ENCODE measurements at places on chromosomes 4 and X.

DNA sequence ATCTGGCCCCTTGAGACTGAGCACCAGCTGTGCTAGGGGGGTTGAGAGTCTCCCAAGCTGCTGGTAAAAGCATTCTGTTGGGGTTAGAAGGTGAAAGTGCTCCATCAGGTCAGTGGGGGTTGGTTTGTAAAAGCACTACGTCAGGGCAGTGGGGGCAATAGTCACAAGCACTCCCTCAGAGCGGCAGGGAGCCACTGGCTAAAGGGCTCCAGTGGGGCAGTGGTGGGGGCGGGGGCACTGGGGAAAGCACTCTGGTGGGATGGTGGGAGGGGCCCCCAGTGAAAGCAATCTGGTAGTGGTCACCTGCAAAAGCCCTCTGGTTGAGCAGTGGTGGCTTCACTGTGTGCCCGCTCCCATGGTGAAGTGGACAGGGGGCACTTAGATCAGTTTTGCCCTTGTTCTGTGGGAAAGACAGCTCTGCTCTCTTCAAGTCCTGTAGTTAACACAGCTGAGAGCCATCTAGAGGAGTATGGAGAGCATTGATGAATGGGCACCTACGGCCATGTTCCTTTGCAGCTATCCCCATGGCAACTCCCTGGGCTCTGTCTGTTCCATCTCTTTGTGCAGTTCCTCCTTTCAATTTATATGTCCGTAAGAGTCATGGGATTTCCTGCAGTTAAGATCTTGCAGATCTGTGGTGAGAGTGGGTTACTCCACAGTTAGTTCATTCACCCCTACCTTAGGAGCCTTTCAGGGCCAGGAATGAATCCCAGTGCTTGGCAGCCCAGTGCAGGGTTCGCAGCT is 106.4 kb downstream of the SH3BGRL start:
- DNase-seq: no peak

DNA sequence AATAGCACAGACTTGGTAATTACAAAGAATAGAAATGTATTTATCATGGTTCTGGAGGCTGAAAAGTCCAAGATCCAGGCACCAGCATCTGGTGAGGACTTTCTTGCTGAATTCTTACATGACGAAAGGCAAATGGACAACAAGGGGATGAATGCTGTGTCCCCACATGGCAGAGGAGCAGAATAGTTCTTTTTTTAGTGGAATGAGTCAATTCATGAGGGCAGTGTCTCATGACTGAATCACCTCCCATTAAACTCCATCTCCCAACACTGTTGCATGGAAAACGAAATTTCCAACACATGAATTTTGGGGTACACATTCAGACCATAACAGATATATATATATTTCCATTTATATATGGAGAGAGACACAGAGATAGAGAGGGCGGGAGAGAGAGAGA is 628.3 kb downstream of the TRIML1 start:
- no peak for DNase-seq

DNA sequence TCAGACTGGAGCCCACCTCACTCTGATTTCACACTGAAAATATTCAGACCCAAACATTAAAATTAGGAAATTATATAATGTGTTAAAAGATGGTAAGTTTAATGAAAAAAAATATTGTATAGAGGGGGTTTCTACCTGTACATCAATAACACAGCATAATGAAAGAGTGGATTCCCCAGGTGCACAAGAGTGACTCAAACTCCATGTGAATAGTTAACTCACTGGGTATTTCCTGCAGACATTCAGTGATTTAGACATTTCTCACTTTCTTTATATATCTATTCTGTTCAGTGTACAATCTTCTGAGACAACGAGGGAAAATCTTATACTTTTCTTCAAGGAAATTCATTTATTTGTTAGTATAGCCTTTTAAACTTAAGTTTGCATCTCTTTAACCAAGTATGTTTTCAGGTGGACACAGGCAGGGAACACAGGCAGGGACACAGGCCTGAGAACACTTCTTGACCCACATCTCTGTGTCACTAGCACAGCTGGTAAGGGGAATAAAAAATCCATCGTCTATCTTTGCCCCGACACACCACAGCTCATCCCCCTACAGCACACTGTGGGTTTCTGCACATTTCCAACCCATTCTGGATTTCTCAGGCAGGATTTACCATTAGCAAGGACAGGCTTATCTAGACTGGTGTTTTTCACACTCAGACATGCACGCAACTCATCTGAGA is 525.5 kb upstream of the BOD1L1 start:
- DNase-seq: no peak

DNA sequence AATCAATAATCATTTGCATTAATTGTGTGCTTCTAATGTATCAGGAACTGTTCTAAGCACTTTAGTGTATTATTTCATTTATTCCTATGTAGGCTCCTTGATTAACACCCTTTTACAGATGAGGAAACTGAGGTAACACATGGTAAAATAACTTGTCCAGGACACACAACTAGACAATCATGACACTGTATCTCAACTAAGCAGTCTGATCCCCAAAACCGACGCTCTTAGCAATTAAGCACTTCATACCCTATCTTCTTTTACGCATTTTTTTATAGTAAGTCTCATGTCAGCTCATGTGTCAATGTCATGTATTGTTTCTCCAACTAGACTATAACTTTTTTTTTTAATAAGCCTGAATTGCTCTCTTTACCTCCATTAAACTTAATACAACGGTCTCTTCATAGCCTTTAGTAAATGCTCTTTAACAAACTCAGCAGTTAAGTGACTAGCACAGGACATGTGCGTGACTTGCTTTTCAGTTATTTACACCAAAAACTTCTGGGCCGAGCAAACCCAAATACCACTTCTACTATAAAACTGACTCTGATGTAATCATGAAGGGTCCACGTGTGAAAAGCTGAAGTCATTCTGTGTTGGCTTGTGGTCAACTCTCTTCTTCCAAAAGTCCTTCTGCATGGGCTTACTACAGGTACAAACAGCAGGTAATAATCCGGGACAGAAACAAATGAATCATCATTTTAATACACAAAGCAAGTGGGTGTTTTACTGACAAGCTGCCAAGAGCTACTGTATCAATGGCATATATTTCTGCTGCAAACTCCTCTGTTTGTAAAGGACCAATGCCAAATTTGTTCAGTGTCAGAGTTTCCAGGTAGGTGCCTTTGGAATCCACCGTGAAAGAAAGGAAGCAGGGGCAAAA is 7.9 kb upstream of the AMBN start:
- no peak for DNase-seq

GRCh38 chr4:73675623-73676022 is 55.4 kb upstream of the RASSF6 start:
- DNase-seq: no peak

GRCh38 chr4:26496207-26496783 is 6.0 kb upstream of the CCKAR start:
- no peak for DNase-seq

- DNase-seq: no peak
Observed at GRCh38 chr4:38119668-38120385, 159.6 kb downstream of the PTTG2 start.
